ENCODE measurements at places on chromosomes 11 and 22. TPM values are rescaled to one million over a fixed set of nuclear protein-coding genes. Genes with fewer than 3 reads are reported as not detected.

DNA sequence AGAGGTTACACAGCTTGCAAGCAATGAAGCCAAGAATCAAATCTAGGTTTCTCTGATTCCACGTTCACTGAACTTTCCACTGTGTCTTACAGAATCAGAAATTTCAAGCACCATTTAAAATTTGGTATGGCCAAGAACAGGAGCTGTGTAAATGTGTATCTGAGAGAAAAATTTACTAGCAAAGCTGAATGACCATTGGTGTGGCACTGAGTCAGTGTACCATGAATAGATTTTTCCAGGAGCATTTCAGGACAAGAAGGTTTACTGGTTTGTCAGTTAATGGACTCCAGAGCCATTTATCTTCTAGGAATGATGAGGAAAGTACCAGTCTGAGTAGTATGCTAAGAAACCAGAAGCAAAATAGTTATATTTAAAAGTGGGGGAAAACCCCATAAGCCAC lies 269.4 kb upstream of the FAT3 start:
- peaks cover under 1% of the 10 kb centered on the region for H3K27me3 ChIP-seq
- no peak overlapping the region for H3K4me3 ChIP-seq
- H3K27ac ChIP-seq = no peak overlapping the region
- H3K4me1 ChIP-seq = no peaks in the 10 kb centered on the region
- no peaks in the 10 kb centered on the region for H3K36me3 ChIP-seq

GRCh38 chr11:13924801-13925327 lies 37.7 kb upstream of the SPON1 start:
- no peaks in the 10 kb centered on the region for H3K36me3 ChIP-seq
- H3K27me3 ChIP-seq = peaks cover 3% of the 10 kb centered on the region
- H3K4me1 ChIP-seq = no peaks in the 10 kb centered on the region

- H3K27me3 ChIP-seq = no peaks in the 10 kb centered on the region
- no peaks in the 10 kb centered on the region for H3K4me1 ChIP-seq
- DNase-seq = no peak
- H3K27ac ChIP-seq = no peak overlapping the region
- no peak overlapping the region for H3K4me3 ChIP-seq
- peaks cover 47% of the 10 kb centered on the region for H3K36me3 ChIP-seq
Measured at GRCh38 chr11:34468209-34468841, 29.6 kb downstream of the CAT start.

DNA sequence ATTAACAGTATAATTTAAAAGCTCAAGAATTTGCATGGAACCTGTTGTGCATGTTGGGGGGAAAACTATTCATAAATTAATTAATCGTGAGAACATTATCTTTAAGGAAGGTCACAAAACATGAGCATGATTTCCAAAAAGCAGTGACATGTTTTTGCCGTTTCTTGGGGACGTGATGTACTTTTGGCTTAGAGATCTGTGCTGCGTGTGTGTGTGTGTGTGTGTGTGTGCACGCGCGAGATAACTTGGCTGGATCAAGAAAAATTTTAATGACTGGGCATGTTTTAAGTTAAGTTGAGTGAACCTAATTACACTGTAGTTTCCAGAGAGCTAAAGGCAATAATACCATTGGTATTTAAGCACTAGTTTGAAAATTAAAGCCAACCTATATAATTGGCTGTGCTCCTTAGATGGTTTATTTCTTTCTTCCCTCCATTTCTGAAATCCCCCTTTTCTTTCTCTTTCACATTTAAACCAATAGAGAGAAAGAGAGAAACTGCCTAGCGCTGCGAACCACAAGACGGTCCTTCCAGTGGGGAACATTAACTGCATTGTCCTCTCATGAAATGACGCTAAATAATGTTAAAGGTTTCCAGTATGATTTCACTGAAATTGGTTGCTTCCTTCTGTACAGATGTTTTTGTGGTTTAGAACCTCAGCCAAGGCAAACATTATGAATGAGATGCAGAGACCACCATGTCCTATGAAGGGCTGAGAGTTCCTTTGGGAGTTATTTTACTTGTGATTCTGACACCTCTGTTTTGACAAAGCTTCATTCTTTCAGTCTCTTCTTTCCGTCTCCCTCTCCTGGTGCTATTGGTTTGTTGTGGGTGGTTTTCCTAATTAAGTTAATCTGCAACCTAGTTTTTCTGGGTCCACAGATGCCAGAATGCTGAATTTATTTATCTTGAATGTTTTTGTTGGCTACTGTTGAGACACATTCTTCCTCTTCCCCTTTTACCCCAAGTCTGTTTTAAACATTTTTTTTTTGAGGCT lies 51.7 kb downstream of the ZBTB16 start:
- no peak for DNase-seq
- H3K4me1 ChIP-seq = peaks cover 3% of the 10 kb centered on the region
- H3K4me3 ChIP-seq = no peak overlapping the region
- no peak overlapping the region for H3K27ac ChIP-seq
- H3K27me3 ChIP-seq = peaks cover 11% of the 10 kb centered on the region

DNA sequence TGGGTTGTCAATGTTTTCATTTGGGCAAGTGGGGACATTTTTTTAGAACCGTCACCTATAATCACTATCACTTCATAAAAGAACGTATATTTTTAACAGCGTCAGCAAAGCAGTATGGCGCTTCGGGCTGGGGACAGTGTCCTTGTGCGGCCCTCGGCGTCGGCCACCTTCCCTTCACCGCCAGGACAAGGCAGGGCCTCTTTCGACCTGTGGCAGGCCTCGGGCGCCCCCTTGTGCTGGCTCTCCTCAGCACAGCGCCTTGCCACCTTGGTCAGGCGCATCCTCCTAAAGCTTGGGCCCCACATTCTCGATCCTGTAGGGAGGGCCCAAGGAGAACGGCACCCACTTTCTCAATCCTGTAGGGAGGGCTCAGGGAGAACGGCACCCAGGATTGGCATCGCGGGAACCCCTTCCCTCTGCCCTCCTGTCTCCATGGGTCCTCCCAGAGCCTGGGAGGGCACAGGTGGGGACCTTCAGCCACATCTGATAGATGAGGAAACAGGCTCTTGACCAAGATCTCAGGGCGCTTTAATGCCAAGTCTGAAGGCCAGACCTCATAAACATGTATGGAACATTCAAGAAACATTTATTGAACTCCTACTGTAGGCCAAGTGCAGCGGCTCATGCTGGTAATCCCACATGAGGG lies 11.5 kb upstream of the FADD start:
- no peak overlapping the region for H3K27ac ChIP-seq
- peaks cover 2% of the 10 kb centered on the region for H3K27me3 ChIP-seq
- H3K4me1 ChIP-seq = no peaks in the 10 kb centered on the region
- H3K36me3 ChIP-seq = no peaks in the 10 kb centered on the region

DNA sequence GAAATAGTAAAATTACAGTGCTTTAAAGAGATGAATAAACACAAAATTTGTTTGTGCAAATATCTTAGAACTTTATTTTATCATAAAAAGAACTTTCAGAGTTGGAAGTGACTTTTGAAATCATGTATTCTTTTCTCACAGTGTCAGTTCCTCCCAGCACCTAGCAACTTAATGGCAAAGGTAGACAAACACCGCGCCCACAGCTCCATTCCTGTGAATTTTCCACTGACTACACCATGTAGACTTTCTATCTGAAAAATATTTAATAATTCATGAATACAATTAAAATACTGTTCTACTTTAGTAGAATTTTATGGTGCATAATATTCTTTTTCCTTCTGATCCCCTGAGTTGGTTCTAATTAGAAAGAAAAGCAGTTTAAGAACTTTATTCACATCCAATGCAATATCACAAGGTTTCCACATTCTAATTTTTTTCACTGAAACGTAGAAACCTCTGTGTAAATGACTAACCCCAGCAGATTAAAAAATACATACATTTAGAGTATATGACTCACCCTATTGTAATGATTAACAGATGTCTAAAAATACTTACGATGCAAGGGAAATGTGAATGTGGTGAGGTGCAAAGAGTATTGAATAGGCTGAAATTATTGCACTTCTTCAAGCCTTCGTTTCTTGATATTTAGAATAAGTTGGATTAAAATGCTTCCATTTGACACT lies 218.2 kb upstream of the CCDC179 start:
- peak; percentile 63 for DNase-seq
- no peaks in the 10 kb centered on the region for H3K4me1 ChIP-seq
- no peaks in the 10 kb centered on the region for H3K27me3 ChIP-seq
- H3K27ac ChIP-seq = peak overlapping the region; percentile 53
- no peak overlapping the region for H3K4me3 ChIP-seq
- no peaks in the 10 kb centered on the region for H3K36me3 ChIP-seq

GRCh38 chr22:47129902-47130635 lies 367.6 kb downstream of the TBC1D22A start:
- no peaks in the 10 kb centered on the region for H3K4me1 ChIP-seq
- DNase-seq = no peak
- H3K27me3 ChIP-seq = no peaks in the 10 kb centered on the region
- H3K4me3 ChIP-seq = no peak overlapping the region

DNA sequence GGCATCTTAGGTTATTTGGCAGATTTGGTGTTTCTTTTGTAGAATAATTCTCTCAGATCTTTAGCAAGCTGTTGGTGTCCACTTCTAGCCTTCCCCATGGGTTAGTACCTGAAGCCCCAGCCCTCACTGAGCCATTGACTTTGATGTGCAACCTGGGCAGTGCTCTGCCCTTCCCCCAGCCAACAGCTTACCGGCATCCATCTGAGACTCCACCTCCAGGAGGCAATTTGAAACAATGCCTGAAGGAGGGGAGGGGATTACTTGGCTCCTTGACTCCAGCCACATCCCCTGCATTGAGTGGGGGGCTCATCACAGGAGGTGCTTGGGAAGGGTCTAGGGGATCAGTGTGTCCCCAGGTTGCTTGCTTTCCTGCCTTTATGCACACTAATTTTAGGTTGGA lies 114.8 kb downstream of the TRIM29 start:
- peaks cover 10% of the 10 kb centered on the region for H3K27me3 ChIP-seq
- DNase-seq = no peak
- H3K27ac ChIP-seq = no peak overlapping the region
- no peaks in the 10 kb centered on the region for H3K4me1 ChIP-seq
- H3K4me3 ChIP-seq = no peak overlapping the region
- H3K36me3 ChIP-seq = no peaks in the 10 kb centered on the region

GRCh38 chr11:16603245-16603644 lies 135.2 kb upstream of the C11orf58 start:
- H3K27me3 ChIP-seq = peaks cover 3% of the 10 kb centered on the region
- no peaks in the 10 kb centered on the region for H3K36me3 ChIP-seq
- no peak for DNase-seq
- no peak overlapping the region for H3K27ac ChIP-seq
- H3K4me3 ChIP-seq = no peak overlapping the region

- DNase-seq = no peak
- H3K27me3 ChIP-seq = peaks cover 12% of the 10 kb centered on the region
Measured at GRCh38 chr11:116707746-116708145, 65.0 kb downstream of the BUD13 start.

GRCh38 chr11:103789952-103790351 lies 246.5 kb upstream of the DDI1 start:
- H3K27ac ChIP-seq = no peak overlapping the region
- H3K4me1 ChIP-seq = no peaks in the 10 kb centered on the region
- H3K27me3 ChIP-seq = no peaks in the 10 kb centered on the region
- no peak for DNase-seq

GRCh38 chr22:22098457-22099193 lies 116.0 kb upstream of the TOP3B start:
- DNase-seq = no peak
- no peak overlapping the region for H3K4me3 ChIP-seq
- no peaks in the 10 kb centered on the region for H3K4me1 ChIP-seq
- H3K27ac ChIP-seq = no peak overlapping the region
- H3K36me3 ChIP-seq = no peaks in the 10 kb centered on the region

GRCh38 chr11:98194611-98195010 lies 826.1 kb upstream of the CNTN5 start:
- no peak for DNase-seq
- H3K27ac ChIP-seq = no peak overlapping the region
- no peaks in the 10 kb centered on the region for H3K27me3 ChIP-seq
- H3K4me3 ChIP-seq = no peak overlapping the region

DNA sequence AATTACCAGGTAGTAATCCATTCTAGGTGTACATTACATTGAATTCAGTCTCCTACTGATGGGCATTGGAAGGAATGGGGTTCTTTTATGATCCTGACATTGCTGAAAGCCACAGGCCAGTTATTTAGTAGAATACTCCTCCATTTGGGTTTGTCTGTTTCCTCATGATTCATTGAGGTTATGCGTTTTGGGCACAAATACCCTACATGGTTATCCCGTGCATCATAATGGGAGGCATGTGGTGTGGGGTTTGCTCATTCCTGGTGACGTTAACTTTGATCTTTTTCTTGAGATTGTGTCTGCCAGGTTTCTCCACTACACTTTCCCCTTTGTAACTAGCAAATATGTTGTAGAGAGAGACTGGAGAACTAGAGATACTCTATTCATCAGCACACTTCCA lies 5.5 kb downstream of the FOLR3 start:
- H3K36me3 ChIP-seq = no peaks in the 10 kb centered on the region
- peaks cover 20% of the 10 kb centered on the region for H3K4me1 ChIP-seq
- H3K4me3 ChIP-seq = no peak overlapping the region
- H3K27me3 ChIP-seq = no peaks in the 10 kb centered on the region
- peak overlapping the region; percentile 74 for H3K27ac ChIP-seq

The OR4D5 gene
- total RNA-seq = not detected

The KCNQ1 gene
- not detected for total RNA-seq

The CDON gene
- total RNA-seq = 15.5 TPM

The PKDREJ gene
- not detected for total RNA-seq

Data from astrocyte (in vitro differentiated cells and primary cell).